ENCODE measurements at places on chromosomes 12 and 14.

DNA sequence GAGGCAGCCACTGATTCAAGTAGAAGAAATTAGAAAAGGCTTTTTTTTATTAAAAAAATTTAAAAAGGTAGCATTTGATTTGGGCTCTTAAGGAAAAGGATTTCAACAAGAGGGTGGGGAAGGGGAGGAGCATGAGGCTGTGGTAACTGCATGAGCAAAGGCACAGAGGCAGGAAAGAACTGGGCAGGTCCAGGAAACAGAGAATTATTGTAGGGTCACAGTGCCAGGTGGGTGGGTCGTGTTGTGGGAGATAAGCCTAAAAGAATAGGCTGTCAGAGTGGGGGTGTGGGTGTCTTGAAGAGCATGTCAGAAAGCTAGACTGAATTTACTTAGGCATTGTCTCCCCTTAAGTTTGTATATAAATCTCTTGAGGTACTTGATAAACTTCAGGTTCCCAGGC lies 7.8 kb downstream of the LIMA1 start:
- no peak for DNase-seq

DNA sequence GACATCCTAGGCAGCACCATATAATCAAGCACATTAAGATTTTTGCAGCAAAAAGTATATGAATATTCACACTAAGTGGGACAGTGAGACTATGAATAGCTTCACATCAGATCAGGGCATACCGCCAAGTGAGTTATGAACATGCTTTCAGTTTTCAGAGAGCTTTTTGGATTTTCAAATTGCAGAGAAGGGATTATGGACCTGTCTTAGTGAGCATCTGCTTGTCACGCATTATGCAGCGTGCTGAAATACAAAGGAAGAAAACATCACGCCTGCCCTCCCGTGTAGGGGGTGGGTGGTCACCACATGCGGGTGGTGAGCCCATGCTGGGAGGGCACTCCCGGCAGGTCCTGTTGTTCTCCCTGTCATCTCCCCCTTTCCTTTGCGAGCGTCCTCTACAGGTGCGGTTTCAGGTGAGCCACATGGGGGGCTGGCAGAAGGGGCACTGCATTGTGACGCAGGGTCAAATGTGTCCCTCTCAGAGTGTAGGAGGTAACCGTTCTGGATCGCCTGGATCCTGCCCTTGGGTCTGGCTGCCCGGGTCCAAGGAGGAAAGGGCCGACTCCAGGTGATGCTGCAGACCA lies 42.6 kb downstream of the TRAF3 start:
- no peak for DNase-seq

DNA sequence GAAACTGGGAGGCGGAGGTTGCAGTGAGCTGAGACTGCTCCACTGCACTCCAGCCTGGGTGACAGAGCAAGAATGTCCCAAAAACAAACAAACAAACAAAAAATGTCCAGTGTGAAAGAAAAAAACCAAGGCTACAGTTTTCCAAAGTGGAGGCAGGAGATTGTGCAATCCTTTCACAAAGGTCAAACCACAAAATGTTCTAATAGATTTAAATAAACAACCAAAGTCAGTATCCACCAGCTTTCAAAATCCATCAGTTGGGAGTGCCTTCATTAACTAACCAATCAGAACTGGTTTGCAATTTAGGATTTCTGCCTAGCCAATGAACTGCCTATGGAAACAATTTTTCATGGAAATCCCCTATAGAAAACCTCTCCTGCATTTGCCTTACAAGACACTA lies 52.3 kb upstream of the TRIM9 start:
- DNase-seq: no peak

GRCh38 chr12:88746386-88746785 lies 166.1 kb upstream of the KITLG start:
- no peak for DNase-seq

DNA sequence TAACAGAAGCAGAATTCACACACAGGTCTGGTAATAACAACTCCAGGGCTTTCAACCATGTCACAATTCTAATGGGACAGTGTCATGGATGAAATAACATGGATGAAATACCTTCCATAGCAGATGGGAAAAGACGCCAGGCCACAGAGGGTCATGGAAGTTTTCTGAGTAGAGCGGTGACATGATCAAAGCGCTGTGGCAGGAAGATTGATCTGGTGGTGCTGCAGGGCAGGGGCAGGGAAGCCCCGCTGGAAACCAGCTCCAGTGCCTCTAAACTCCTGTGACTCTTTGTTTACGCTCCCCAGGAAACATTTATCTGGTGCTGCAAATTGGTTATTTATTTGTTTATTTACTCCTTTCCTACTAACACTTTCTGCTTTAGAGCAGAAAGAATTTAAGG lies 108.3 kb upstream of the HMGA2 start:
- DNase-seq: no peak

- no peak for DNase-seq
Observed at GRCh38 chr12:4443616-4444015, 2.0 kb downstream of the FGF6 start.

DNA sequence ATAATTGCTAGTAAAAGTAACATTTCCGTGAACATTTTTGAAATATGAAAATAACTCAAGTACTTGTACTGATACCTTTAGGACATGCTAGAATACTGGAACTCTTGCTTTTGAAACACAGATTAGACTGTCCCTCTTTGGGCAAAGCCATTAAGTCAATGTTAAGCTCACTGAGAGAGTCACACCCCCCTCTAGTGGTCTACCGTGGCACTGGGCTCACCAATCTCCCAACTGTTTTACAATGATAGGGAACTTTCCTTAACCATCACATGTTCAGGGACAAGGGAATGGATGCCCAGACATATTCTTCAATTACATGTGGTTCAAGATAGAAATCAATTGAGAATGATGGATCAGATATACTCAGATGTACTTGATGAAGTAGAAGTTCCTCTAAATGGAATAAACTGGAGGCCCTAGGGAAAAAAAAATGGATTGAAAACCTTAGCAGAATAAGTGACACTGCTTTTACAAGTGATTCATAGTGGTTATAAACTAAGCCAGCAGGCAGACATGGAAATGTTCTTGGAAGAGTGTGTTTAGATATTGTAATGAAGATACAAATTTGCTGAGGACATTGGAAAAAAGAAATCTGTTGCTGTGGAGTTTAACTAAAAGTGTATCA lies 17.8 kb downstream of the NANOG start:
- DNase-seq: peak; percentile 33

GRCh38 chr14:32825058-32825457 lies 113.6 kb upstream of the NPAS3 start:
- DNase-seq: no peak

DNA sequence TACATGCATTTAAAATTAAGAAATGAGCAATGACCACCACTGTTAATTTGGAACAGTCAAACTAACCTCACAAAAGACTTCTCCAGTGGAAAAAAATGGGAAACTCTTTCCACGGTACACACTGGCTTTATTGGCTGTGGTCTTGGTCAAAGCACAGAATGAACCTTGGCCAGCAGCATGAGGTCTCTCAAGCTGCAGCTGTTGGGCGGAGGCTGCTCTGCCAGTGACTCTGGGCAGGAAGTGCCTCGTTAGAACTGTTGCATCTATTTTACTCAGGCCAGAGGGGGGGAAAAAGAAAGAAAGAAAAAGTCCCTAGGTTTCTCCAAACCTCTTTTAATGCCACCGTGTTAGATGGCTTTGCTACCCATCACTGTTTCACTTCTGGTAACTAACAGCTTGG lies 279.8 kb upstream of the DIO2 start:
- DNase-seq: no peak

GRCh38 chr12:131044760-131045381 lies 91.2 kb downstream of the ADGRD1 start:
- peak; percentile 49 for DNase-seq

- DNase-seq: no peak
Observed at GRCh38 chr12:12990700-12991468, 9.2 kb downstream of the HEBP1 start.

DNA sequence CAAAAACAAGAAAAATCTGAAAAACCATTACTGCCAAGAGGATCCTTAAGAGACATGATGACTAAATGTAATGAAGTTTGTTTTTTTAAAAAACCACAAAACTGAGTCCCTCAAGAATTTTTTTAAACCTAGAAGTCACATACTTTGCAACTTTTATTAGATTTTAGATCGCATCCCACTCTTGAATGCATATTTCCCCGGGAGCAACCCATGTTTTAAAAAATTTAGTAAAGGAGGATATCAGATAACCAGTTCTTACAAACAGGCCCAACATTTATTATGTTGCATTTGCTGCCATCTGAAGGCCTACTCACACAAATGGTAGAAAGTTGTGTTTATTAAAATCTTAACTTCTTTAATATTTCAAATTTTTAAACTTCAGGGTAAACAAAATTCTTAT lies 44.3 kb upstream of the CCT2 start:
- DNase-seq: no peak

DNA sequence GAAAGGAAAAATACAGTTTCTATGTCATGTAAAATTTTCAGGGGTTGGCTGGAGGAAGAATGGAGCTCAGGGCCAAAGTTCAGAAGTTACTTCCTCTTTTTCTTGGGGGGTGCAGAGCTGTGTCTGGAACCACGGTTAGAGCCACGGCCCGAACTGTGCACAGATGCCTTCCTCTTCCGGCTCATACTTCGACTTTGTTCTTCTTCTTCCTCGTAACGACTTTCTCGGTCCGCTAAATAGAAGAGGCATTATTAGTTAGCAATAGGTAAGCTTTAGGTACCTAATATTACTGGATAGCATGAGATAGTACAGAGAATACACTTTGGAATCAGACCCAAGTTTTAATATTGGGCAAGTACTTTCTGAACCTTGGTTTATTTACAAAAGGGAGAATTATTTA lies 31.2 kb downstream of the SUPT16H start:
- DNase-seq: no peak

DNA sequence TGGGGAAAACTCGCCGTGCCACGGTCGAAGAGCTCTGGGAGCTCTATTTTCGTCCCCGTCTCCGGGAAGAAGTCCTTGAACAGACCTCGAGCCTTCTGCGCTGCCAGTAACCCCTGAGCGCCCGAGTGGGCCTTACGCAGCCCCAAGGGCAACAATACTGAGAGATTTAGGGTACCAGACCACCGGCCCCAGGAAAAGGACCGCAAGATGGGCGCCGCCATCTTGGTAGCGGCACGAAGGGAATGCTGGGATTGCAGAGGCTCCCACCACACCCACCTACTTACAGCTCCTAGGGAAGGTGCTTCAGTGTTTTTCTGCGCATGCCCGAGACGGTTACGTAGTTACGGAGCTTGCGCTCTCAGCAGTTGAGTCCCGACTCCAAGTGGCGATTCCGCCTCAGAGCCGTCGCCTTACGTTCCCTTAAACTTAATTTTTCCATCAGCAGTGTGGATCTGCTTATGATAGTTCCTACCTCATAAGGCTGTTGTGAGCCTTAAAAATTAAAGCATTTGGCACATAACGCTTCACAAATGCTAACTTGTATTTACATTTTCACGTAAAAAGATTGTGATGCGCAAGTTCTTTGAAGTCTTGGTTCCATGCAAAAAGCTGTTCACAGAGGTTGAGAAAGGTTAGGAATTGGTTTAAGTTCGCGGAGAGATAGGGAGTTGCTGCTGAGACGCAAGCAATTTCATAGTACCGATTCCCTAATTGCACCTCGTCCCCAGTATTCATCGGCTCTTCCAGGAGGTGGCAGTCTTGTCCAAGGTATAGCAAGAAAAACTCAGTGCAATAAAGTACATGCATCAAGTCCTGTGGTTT lies at the start of gene YARS2:
YARS2 (minus strand) TSS at position 244 of the 822 bp plus-strand sequence; CDS start at position 221, 23 bp downstream.
- peak; percentile 99 for DNase-seq

GRCh38 chr12:91384806-91385205 lies 202.2 kb upstream of the DCN start:
- DNase-seq: no peak

DNA sequence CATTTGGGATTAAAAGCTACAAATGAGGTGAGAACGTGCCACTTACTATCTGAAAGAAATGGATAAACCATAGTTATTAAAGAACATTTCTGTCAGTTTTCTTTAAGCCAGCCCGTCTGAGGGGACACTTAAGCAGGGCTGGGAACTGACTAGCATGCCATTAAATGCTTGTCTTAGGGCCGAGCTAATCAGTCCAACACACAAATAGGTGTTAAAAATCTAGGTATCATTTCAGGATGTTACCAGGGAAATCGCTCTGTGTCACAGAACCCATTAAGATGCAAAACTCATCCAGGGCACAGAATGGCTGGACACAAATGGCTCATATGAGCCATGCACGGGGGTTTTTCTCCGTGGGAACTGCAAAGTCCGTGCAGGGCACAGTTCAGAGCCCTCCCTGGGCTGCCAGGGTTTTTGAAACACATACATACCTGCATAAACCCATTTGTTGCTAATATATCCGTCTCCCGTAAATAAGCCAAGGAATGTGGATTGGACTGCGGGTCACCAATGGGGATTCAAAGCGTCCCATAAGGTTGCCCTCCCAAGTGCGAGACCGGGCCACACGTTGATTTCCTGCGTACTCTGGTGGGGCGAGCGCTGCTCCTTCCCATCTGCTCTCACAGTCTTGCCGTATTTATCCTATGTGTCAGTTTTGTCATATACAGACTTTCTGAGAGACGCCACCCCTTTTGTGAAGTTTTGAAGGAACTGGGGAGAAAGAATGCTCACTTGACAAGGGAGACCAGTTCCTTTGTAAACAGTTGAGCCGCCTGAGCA lies 5.4 kb upstream of the GSC start:
- DNase-seq: no peak

- no peak for DNase-seq
Observed at GRCh38 chr12:52776913-52777395, at the start of gene KRT76. TSS of gene KRT76 (minus strand) at chr12:52777345. CDS start at chr12:52777291, 54 bp downstream.

DNA sequence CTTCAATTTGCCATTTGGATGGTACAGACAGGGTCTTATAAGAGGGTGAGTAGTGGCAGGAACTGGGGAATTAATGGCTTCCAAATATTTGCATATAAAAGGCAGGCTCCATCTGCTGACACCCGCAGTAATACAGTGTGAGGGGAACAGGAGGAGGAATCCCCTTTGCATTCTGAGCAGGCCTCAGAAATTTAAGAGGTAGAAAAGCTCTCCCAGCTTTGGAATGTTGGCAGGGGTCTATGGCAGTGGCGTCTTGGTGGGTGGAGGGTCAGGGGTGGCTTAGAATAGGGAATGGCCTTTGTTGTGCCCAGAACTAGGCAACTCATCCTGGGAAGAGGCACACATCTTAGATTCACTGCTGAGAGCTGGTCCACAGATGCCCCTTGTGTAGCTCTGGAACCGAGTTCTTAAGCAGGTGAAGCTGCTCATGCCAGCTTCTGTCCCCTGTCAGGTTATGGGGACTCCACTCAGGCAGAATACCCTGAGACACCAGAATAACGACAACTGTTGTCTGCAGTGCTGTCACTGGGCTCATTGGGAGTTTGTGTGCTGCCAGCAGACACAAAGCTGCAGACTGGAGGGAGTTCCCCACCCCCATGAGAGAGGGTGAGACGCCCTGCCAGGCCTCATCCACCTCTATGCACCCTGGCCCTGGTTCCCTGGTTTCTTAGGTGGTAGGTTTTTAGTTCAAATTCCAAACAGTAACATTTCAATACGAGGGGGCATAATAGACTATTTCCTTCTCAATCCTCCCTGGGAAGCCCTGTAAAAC lies 190.2 kb downstream of the MON2 start:
- DNase-seq: no peak
